Muscle of arm (tissue), 14 donors: ENCODE measurements at places on chromosomes 1 and 21. TPM values are rescaled to one million over a fixed set of nuclear protein-coding genes. Genes with fewer than 3 reads are reported as not detected.

Gene NEXN
- 273 TPM for polyA plus RNA-seq

Gene SELP
- 1.1 TPM for polyA plus RNA-seq

Gene TMEM240
- polyA plus RNA-seq: 6.5 TPM

Gene S100B
- 8.5 TPM for polyA plus RNA-seq

Gene ASCL5
- 0.41 TPM for polyA plus RNA-seq

Gene RLF
- 20.7 TPM for polyA plus RNA-seq

Gene CA14
- 6.6 TPM for polyA plus RNA-seq

Gene SPRR2E
- not detected for polyA plus RNA-seq

Gene FAM151A
- 0.40 TPM for polyA plus RNA-seq

Gene ACOT11
- 3.9 TPM for polyA plus RNA-seq

Gene RNU1-4
- polyA plus RNA-seq: not detected

Gene FCRLB
- polyA plus RNA-seq: 0.46 TPM

Gene LINGO4
- polyA plus RNA-seq: not detected

Gene OR2AK2
- not detected for polyA plus RNA-seq

Gene KCNT2
- polyA plus RNA-seq: 7.5 TPM

Gene HSF2BP
- polyA plus RNA-seq: not detected

Gene AQP10
- not detected for polyA plus RNA-seq

Gene GPR157
- polyA plus RNA-seq: 3.0 TPM

Gene HES5
- polyA plus RNA-seq: 0.29 TPM

Gene CHRNB2
- 0.10 TPM for polyA plus RNA-seq

Gene RGS1
- 2.3 TPM for polyA plus RNA-seq

Gene CD2
- 0.21 TPM for polyA plus RNA-seq

Gene ADAMTS5
- polyA plus RNA-seq: 17.0 TPM

Gene ASPM
- polyA plus RNA-seq: 10.3 TPM

Gene CFHR3
- 3.0 TPM for polyA plus RNA-seq

Gene ALG14
- 7.0 TPM for polyA plus RNA-seq

Gene F13B
- polyA plus RNA-seq: not detected

Gene ERICH3
- 0.18 TPM for polyA plus RNA-seq

Gene CYP4X1
- 3.7 TPM for polyA plus RNA-seq

Gene RPS6KC1
- 21.4 TPM for polyA plus RNA-seq

Gene DIO1
- polyA plus RNA-seq: not detected

Gene TSPEAR
- 0.05 TPM for polyA plus RNA-seq

Gene NRDC
- 123 TPM for polyA plus RNA-seq

Gene TSPAN2
- polyA plus RNA-seq: 19.8 TPM

Gene C1QTNF12
- 3.4 TPM for polyA plus RNA-seq

Gene LRRC8B
- 2.7 TPM for polyA plus RNA-seq

Gene PRKAA2
- 24.0 TPM for polyA plus RNA-seq

Gene SDHB
- polyA plus RNA-seq: 113 TPM

Gene NHLH1
- polyA plus RNA-seq: 0.32 TPM

Gene OR2L3
- polyA plus RNA-seq: not detected

Gene VAV3
- 9.3 TPM for polyA plus RNA-seq

Gene RIPPLY3
- 0.15 TPM for polyA plus RNA-seq

Gene OR10Z1
- polyA plus RNA-seq: 0.12 TPM

Gene TMEM82
- not detected for polyA plus RNA-seq

Gene PLA2G4A
- 8.0 TPM for polyA plus RNA-seq

Gene CLSTN1
- polyA plus RNA-seq: 79.1 TPM

Gene BGLAP
- polyA plus RNA-seq: 1.1 TPM
